ENCODE measurements at places on chromosomes 6 and 20.

DNA sequence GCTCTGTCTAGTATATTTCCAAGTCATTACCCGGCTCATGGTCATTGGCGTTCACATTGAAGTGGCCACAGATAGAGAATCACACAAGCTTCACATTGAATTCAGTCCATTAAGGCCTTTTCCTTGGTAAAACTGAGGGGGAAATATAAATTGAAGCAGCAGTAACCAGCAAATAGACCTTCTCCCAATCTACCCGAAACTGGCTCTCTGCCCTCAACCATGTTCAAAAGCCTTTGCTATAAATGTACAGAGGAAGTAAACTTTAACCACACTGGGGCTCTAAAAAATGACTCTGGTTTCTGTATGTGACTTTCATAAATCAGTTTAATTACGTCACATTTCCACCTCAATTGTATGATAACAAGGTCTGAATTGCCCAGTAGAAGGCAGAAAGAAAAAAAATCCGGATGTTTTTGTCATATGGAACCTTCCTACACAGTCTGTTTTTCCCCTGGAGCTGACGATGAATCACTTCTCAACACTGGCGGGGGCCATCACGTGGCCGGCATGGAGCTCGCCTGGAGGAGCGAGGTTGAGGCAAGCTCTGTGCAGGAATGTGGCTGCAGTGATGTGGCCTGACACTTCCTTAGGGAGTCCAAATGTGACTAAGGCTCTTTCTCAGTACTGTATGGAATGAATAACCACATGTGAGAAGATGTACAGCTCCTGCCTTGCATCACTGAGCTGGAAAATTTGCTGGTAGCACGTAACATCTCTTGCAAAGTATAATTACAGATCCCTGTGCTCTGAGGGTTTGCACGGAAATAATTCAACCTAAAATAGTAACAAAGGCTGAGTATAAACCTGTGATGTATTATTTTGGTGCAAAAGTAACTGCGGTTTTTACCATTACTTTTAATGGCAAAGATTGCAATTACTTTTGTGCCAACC, 58.6 kb upstream of the SNX9 start:
- DNase-seq, result peak; percentile 82

DNA sequence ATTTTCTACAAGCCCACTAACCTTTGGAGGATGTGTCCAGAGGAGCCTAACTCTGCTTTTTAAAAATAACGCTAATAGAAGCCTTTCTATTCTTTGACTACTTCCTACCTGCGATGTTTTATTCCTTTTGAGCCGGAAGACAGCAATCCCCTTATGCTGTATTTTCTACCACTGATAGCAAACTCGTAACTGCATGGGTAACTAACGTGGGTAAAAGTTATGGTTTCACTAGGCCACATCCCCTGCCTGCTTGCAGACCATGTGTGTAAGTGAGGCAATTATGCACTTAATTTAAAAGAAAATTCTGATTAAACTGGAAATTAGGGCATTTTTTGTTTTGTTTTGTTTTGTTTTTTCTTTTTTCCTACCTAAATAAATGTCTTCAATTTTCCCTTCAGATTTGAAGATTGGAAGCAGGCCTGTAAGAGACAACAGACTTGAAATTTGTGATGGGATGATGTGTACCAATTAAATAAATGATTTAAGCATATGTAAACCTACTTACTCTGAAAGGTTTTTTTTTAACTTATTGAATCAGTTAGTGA, 931 bp downstream of the UFL1 start:
- DNase-seq, result no peak

DNA sequence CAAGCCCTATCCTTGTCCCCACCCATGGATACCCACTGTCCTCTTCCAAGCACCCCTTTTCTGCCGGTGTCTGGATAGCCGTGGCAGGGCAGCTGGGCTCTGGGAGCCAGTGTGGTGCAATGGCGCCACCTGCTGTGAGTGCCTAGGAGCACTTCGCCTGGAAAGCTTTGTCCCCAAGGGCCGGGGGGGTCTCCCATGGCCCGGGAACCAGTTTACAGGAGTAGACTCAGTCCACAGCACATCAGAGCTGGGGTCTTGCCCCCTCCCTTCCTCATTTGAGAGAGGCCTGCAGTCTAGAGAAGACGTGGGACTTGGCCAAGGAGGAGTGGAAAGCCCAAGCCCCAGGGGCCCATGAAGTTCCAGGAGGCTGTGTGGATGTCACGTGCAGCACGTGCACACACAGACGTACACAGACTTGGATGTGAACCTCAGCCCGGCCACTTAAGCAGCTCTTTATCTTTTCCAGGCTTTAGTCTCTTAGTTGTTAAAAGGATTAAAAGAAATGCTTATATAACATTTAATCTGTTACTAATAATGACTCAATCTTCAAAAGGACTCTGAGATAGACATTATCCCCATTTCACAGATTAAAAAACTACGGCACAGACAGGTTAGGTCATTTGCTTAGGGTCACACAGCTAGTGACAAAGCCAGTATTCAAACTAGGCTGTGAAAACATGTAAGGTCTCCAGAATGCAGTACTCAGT, 40.9 kb upstream of the CDH22 start:
- DNase-seq, result peak; percentile 51

GRCh38 chr6:148392671-148393070, 50.0 kb downstream of the SASH1 start:
- no peak for DNase-seq

DNA sequence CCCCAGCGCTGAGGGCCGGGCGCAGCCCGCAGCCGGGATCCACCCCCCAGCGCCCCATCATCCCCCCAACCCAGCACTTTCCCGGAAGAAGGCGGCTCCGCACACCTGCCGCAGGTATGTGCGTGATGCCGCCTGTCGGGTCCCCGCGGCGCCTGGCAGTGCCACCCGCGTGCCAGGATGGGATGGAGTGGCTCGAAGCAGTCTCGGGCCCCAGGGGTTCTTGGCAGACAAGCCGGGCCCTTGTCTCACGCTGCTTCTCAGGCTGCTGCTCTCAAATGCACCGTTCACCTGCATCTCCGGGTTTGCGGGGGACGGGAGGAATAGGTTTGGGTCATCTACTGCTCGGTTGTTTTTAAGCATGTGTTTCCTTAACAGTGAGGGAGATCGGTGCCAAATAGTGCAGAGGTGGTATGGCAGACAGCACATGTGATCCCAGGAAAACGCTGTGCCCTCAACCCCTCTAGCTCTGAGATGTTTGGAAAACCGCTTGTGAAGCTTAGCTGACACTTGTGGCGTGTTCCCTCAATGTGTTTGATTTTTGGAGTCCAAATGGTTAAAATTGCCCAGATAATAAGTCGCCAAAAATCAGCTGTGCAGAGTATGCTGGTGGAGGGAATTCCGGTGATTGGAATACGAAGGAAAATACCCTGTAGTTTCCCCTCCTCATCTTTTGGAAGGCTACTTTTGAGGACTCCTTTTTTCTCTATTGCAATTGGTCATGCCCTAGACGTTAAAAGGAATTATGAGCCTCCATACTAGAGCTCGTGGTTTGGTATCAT, 926 bp downstream of the MYLIP start:
- no peak for DNase-seq

- no peak for DNase-seq
Observed at GRCh38 chr6:12967686-12968085, 251.1 kb downstream of the PHACTR1 start.

- no peak for DNase-seq
Observed at GRCh38 chr20:21190869-21191268, 65.0 kb downstream of the KIZ start.

DNA sequence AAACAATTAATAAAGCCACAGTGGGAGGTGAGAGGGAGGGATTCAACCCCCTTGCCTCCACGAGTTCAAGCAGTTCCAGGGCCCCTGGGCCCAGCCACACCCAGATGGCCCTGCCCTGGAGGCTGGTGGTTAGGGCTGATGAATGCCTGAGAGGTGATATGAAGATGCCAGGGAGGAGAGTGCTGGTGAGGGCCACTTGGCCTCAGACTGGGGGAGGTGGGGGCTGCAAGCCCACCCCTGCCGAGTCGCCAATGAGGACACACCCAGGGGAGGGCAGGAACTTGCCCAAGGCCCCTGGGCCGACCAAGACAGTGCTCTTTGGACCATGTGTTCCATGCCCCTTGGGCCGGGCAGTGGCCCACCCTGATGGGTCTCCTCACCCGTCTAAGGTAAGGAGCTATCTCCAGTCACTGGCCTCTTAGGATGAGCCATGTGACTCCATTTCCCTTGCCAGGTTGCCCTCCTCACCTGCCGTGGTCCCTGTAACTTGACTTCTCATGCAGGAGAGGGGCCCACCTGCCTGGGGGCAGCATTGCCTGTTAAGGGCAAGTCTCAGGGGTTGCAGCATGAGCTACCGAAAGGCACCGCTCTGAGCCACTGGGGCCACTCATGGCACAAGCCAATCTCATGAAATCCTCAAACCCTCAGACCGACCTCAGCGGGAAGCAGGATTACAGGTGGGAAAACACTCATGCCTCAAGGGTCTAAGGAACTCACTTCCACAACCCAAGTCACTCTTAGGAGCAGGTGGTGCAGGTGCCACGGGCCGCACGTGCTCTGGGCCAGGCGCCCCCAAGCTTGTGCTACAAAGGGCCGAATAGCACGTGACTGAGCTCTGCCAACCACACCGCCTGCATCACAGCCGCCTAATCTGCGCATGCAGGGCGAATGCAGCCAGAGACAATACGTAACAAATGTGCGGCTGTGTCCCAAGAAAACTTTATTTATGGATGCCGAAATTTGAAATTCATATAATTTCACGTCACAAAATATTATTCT, 147.4 kb upstream of the MLN start:
- no peak for DNase-seq

- DNase-seq, result no peak
Observed at GRCh38 chr20:52552181-52552872, 360.7 kb upstream of the ZFP64 start.

- peak; percentile 37 for DNase-seq
Observed at GRCh38 chr20:53660078-53660909, 66.7 kb upstream of the ZNF217 start.

GRCh38 chr6:162889303-162889702, 161.5 kb downstream of the PACRG start:
- DNase-seq, result no peak

GRCh38 chr6:48978016-48978415, 485.0 kb downstream of the MMUT start:
- DNase-seq, result no peak

DNA sequence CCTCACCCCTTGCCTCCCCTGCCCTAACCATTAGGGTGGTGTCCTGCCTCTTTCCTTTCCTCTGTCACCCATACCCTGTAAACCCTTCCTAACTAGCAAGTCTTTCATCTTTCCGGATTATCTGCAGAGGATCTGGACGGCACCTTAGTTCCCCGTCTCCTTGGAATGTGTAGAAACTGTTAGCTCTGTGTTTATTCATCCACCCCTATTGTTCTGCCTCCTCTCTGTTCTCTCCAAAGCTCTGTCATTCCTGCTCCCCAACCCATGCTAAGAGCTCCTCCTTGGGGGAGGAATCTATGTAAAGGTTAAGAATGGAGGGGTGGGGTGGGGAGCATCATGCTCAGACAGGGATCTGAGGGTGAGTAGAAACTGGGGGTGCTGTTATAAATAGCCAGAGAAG, 39.4 kb upstream of the KCNK5 start:
- no peak for DNase-seq

DNA sequence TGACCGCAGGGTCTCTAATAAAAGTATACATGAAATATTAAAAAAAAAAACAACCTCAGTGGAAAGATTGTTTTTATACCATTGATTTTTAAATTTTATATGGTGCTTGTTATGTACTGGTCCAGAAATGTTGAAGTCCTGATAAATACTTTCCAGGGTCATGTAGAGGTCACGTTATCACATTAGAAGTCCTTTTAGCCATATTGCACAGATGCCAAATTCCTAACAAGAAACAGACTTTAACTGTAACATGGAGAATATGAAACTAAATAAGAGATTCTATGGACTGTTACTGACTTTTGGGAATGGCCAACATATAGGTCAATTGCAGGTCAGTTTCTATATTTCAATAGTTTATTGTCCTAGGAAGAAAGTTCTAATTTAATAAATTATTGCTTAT, 89.0 kb downstream of the ADGRB3 start:
- no peak for DNase-seq

- no peak for DNase-seq
Observed at GRCh38 chr6:79240509-79240908, 6.0 kb upstream of the HMGN3 start.

DNA sequence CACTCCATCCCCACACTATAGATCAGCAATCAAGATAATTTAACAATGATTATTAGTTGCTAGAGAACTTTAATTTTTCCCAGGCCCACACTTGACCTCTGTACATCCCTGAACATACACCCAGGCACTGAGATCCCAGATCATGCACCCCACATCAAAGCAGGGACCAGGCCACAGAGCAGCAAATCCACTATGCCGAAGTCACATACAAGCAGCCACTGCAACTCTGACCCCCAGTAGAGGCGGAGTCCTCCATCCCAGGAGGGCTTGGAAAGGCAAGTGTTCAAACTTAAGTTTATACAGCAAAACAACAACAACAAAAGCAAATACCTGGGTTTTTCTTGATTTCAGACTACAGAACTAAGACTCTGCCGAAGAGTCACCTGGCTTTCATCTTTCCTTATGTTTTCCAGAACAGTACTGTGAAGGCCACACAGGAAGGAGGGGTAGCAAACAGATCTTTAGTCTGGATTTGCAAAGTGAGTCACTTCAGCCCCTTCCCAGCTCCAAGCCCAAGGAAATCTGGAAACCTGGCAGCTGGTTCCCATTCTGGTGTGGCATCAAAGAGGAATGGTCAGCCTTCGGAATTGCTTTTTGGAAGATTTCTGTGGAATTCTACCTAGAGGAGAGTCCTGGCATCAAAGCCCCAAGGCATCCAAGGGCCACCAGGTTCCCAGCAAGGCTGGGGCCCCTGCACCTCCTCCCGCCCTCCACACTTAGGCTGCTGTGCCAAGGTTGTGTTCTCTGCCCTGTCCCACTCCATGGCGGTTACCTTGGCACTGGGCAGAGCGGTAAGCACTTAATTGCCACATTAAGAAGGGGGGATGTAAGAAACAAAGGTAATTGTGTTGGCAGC, 7.3 kb downstream of the JAG1 start:
- no peak for DNase-seq

DNA sequence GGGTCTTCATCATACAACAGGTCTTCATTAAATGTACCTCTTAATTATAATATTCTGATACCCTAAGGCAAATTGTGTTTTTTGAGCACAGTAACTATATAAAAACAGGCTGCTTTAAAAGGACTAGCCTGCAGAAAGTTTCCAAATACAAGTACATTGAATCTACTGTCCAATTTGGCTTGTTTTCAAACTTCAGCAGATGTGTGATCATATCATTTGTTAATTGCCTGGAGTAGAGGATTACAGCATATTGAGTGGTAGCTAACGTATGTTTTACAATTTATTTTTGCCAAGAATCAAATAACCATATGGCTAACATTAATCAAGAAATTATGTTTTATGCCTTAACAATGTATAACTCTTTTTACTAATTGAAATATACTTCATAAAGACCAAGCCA, 12.6 kb downstream of the TINAG start:
- DNase-seq, result no peak

GRCh38 chr20:33010674-33011449, 3.4 kb downstream of the BPIFB2 start:
- no peak for DNase-seq

DNA sequence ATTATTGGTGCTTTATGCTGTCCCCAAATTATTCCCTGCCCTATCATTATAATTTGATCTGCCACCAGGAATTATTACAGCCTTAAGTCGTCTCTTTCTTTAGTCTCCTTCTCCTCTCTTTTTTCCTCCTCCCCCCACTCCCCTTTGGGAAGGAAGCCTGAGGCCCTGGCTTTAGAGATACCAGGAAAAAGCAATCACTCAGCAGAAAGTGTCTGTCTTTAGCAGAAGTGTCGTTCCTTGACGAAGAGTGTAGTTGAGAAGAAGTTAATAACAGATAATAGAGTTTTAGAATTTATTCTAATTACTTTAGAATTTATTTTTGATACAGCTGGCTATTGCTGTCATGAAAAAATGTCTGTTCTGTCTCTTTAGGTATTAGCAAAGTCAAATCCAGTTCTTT, 16.5 kb downstream of the LIN28B start:
- no peak for DNase-seq

Measured in CD4-positive, alpha-beta T cell treated with Interleukin-10 for 1 hour (primary cell).